GM13977 (cell line): ENCODE measurements at places on chromosomes 3 and 15.

DNA sequence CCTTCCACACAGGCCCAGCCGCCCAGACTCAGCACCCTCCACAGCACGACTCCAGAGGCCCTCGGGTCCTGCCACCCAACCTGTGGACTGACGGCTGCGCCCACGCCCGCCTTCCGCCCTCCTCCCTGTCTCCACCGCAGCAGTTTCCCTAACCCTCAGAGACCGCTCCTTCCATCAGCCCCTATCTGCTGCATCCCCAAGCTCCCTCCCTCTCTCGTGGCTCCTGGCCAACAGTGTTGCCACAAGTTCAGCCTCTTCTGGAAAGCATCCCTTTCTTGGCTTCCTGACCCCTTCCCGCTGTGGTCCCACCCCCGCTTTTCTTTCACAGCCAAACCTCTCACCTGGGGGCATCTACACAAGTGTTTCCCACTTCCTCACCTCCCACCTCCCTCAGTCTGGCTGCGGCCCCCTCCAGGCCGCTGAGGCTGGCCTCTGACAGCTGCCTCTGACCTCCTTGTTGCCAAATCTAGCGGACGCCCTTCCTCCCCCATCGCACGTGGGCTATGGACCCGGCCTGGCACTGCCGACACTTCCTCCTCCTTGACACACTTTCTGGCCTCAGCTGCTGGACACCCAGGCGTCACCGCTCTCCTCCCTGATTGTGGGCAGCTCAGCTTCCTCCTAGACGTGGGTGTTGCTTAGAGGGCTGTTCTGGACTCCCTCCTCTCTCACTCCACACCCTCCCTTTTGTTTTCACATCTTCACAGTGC, 168.8 kb upstream of the TLE3 start:
- no peak for DNase-seq

DNA sequence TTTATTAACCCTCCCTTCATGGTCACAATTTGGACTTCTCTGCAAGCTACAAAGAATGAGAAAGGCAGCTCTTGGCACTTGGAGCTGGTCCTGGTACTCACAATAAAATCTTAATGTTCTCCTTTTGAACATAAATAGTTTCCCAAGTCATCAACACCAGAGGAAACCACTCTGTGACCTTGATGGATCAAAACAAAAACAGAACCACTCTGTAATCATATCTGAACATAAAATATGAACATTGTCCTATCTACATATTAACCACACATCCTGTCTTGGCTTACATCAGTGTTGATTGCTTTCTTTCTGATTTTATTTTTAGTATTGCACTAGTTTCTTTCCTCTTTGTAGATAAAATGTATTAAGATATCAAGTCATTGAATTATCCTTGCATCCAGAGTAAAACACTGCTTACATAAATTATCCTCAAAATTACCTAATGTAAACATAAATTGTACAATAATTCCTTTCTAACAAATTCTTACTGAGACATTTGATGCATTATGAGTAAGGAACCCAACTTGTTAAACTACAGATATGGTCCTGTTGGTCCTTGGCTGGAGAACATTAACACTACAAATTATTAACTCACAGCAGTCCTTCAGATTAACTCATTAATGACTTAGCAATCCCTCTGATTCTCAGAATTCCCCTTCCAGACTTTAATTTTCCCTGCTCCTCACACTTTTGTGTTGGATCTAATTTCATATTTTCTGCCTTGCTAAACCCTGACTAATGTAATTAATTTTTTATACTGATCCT, 860.5 kb downstream of the DIPK2A start:
- no peak for DNase-seq

GRCh38 chr15:69555080-69555479, 102.5 kb downstream of the RPLP1 start:
- no peak for DNase-seq

- no peak for DNase-seq
Measured at GRCh38 chr15:82910721-82911120, 41.8 kb downstream of the HOMER2 start.

- no peak for DNase-seq
Measured at GRCh38 chr15:40471808-40472150, 995 bp downstream of the CHST14 start.

DNA sequence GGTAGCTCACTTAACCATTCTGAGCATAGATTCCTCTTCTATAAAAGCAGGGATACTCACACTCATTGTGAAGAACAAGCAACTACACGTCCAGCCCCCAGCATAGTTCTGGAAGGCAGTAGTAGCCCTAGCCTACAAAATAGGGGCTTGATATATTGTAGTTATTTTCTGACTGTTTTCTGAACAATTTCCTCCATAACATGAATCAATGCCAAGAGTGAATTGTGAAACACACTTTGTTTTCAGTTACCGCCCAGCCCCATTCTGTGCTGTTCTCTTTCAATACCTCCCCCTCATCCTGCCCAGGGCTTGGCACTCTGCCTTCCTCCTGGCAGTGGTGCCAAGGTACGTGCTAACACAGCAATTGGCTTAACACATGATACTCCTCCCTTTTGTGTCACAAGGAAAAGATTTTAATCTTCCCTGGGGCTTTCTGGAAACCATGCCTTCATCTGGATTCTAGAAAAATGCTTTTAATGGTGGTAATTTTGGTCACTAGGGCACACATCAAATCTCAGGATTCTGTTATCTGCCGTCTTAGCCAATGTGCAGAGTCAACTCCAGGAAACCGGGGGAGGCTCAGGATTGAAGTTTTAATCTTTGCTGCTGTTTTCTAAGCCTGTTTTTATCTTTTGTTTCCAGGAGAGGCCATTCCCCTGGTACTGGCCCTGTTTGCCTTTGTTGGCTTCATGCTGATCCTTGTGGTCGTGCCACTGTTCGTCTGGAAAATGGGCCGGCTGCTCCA, 37.2 kb downstream of the IL20RB start:
- DNase-seq = no peak

- DNase-seq = no peak
Measured at GRCh38 chr15:85027033-85027380, 45.4 kb downstream of the PDE8A start.

DNA sequence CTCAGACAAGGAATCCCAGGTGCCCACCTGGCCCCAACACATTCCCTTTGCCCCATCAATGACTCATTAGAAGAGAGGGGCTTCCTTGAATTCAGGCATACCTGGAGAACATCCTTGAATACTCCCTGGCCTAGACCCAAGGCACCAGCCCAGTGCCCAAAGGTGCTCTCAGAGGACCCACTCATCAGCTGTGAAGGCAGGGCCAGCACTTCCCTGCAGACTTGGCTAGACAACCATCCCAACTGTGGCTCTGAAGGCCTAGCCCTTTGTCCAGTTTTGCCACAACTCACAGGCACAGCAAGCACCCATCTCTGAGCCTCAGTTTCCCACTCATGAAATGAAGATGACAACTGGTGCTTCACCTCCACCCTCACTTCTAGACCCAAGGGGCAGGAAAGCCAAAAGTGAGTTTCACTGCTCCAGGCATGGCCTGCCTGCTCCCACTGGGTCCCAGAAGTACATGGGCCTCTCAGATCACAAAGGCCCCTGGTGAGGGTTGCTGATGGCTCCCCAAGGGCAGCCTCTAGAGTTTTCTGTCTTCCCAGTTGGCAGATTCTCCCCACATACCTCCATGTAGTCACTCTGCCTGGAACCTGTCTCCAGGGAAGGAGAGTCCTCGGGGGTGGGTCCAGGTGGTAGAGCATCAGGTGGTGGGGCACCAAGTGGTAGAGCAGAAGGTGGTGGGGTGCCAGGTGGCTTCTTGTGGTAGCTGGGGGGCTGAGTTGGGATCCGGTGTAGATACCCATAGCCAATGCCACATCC, 7.5 kb downstream of the GORASP1 start:
- DNase-seq = no peak

- DNase-seq = peak; percentile 24
Measured at GRCh38 chr3:167740961-167741587, 5.6 kb downstream of the SERPINI1 start.

DNA sequence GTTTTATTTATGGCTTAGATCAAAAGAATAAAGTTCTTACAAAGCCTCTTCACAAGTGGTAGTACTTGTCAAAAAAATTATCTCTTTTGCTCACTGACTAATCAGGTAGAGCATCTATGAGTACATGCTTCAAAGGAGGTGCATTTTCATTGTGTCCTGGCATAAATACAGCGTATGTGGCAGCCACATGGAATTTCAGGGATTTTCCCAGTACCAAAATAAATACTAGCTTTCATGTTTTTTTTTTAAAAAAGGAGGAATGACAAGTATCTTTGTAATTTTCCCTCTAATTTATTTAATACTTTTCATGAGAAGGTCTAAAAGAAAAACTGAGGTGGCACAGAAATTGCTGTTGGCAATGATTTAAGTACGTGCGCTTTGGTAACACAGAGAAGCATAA, 597.8 kb upstream of the ALCAM start:
- DNase-seq = no peak

GRCh38 chr3:14304101-14305045, 98.0 kb upstream of the SLC6A6 start:
- DNase-seq = no peak

DNA sequence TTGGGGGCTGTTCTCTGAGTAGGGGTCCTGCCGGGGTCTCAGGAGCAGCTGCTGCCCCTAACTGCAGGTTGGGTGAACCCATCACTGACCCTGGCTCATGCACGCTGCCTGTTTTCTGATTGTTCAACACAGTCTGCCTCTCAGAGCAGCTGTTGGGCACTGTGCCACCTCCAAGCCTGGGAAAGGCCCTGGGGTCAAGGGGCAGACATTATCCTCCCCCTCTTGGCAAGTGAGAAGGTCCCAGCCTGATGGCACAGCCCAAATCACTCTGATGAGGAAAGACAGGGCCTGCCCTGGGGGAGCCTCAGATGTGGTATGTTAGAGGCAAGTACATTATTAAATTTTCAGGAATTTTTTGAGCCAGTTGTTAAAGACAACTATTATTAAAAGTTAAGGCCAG, 14.1 kb upstream of the GNAT1 start:
- DNase-seq = no peak

GRCh38 chr3:165476399-165477060, 280.3 kb upstream of the SLITRK3 start:
- DNase-seq = no peak

GRCh38 chr3:99175276-99175812, 273.8 kb upstream of the DCBLD2 start:
- no peak for DNase-seq

DNA sequence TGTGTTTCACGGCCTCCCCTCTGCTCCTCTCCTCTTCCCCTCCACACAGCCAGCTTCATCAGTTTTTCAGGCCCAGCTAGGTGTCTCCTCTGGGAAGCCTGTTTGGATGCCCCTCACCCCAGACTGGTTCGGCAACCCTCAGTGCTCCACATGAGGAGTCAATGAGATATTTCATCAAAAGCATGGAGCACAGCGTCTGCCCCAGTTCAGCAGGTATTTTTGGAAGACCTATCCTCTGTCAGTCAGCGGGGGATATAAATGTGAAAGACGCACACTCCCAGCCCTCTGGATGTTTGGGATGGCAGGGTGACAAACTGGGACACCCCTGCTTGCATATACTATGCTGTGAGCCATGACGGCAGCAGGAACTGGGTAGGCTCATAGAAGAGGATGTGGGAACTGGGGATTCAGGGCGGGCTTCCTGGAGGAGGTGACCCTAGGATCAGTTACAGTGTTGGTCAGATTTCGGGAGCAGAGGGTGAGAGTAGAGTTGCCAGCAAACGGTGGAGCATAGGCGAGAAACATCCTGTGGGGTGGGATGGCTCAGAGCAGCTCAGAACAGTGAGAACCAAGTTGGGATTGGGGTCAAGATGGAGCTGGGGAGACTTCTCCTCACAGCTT, 42.9 kb downstream of the PXYLP1 start:
- DNase-seq = no peak

GRCh38 chr3:74273555-74274402, 340.7 kb downstream of the CNTN3 start:
- no peak for DNase-seq

- no peak for DNase-seq
Measured at GRCh38 chr3:184765047-184765729, 46.8 kb upstream of the VPS8 start.

DNA sequence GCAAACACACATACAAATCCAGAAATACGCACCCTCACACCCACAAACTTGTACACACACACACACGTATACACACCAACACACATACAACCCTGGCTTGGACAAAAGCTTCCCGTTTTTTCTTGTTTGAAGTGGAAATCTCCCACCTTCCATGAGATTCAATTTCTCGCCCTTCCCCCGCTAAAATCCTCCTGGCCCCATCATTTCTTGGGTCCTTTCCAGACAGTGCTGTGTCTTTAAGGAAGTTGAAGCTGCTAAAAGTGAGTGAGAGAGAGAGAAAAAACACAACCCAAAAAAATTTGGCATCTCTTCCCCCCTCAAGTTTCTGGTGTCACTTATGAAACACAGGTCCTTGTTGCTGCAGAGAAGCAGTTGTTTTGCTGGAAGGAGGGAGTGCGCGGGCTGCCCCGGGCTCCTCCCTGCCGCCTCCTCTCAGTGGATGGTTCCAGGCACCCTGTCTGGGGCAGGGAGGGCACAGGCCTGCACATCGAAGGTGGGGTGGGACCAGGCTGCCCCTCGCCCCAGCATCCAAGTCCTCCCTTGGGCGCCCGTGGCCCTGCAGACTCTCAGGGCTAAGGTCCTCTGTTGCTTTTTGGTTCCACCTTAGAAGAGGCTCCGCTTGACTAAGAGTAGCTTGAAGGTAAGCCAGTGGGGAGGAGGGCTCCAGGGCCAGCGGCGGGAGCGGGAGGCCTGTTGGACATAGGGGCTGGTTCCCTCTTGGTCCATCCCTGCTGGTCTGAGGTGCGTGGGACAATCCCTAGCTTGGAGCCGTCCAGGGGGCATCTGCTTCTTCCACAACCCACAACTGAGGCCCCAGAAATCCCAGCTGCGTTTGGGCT, at the start of gene ISLR:
TSS of gene ISLR (plus strand) at position 331 of the 839 bp plus-strand sequence. CDS start 1,149 bp downstream, outside the sequence.
- no peak for DNase-seq

DNA sequence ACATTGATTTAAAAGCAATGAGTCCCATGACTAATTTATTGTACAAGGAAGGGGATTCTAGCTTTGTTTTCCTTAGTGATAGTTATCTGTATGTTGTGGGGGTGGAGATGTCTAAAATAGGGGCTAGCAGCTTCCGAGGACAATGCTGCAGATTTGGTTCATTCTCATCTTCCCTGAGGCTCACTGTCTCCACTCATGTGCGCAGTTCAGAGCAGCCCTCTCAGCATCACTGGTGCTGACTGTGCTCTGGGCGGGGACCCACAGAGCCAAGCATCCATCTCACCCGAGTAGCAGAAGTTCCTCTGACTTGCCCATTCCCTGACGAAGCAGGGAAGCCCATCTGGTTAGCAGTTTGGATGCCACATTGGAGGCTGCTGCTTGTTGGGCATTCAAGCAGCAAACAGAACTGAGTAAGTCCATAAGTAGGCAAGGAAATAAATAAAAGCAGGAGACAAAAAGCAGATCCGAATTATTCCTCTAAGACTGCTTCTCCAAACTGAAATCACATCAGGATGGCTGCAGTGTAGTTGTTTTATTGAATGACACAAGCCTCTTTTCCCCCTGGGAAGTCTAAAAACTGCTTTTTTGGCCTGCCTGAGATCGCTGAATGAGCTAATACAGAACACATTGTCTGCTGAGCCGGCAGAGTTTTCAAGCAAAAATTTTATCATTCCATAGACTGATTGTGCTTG, 27.5 kb downstream of the RARB start:
- DNase-seq = no peak

GRCh38 chr15:65094294-65094995, 17.9 kb downstream of the KBTBD13 start:
- DNase-seq = no peak
